ENCODE measurements at places on chromosomes 4 and X.

- DNase-seq, result no peak
These were observed 145.4 kb downstream of the FNIP2 start for GRCh38 chr4:158914218-158914617.

- DNase-seq, result no peak
These were observed 136.5 kb downstream of the RNF150 start for GRCh38 chr4:140996766-140997165.

- DNase-seq, result no peak
These were observed 51.4 kb upstream of the IL13RA1 start for GRCh38 chrX:118675966-118676349.

DNA sequence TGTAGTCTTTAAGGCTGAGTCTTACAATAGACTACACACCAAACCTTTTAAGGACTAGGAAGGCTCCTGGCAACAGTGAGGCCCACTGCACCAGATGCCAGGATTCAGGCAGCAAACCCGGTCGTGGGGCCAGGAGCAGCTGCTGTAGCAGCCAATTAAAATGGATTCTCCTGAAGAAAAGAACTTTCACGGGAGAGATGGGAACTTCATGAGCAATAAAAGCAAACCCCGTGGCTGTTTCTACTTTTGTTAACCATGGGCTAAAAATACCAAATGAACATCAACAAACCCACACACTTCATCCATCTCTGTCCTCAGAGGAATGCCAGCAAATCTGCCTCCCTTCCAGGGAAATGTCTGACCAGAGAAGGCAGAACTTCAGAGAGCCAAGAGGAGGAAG lies 101.4 kb downstream of the BTC start:
- DNase-seq, result no peak

DNA sequence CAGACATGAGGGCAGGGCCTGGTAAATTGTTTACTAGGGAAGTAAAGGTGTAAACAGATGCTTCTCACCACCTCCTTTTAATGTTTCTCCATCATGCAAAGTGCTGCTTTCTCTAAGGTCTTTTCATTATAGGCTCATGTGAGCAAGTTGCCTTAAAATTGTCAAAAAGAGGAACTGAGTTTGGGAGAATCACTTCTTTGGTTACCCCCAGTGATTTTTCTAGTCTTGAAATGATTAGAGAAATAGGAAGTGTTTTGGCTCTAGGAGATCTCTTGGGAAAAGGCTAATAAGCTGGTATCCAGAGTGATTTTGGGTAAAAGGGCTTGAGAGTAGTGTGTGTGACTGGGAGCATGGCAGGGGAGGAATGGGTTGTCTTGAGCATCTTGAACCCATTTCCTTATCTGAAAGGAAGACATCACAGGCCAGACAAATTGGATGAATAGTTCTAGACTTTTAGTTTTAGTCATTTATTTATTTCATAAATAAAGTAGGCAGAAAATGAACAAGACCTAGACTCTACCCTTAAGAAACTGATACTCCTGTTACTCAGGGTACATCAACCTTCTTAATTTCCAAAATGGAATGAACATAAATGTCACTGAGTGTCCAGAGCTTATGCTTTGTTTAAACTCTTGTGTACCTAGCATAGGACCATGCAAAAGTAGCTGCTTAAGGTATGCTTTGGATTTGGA lies 14.2 kb downstream of the GRPR start:
- DNase-seq, result no peak

DNA sequence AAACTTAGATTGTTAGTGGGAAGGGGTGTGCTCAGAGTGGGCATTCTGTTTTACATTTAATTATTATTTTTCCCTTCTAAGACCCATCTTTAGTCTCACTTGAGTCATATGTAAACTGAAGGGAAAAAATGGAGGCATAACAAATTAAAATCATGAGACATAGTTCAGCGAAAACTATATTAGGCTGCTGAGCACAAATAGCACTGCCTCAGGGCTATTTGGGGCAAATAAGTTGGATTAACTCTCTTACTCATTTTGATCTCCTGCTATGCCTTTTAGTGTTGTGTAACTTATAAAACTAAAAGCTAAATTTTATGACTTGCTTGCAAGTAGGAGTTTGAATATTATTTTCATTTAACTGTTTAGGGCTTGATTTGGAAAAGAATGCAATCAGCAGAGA lies 1329.2 kb upstream of the PCDH7 start:
- no peak for DNase-seq

DNA sequence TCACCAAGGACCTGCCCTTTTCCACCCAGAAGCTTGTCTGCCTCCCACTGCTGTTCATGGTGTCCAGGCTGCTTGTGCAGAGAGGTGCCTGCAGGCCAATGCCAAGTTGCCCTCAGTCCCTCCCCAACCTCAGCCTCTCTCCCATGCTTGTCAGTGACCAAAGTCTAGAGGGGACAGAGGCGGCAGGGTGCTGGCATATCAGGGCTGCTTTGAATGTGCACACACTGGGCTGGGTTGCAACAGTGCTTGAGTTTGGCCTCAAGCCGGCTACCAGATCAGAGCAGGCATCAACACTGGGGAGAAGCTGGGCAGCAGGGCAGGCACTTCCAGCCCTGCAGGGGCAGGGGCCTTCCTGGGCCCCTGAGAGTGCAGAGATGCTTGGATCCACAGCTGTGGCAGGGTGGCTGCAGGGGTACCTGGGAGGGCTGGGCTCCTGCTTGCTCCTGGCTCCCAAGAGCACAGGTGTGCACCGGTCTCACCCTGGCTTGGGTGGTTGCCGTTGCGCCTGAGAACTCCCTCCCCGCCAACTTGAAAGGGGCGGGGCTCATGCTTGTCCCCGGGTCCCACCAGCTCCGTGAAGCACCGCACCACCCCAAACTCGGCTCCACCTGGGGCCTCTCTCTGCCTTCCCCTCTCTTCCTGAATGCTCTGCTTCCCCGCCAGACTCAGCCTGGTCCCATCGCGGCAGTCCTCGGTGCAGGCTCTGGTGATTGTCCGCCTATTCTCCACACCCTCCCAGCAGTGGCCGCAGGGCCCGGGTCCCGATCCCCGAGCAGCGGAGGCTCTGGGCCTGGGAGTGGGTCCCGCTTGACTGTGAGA lies 1681.9 kb upstream of the ADGRL3 start:
- no peak for DNase-seq

DNA sequence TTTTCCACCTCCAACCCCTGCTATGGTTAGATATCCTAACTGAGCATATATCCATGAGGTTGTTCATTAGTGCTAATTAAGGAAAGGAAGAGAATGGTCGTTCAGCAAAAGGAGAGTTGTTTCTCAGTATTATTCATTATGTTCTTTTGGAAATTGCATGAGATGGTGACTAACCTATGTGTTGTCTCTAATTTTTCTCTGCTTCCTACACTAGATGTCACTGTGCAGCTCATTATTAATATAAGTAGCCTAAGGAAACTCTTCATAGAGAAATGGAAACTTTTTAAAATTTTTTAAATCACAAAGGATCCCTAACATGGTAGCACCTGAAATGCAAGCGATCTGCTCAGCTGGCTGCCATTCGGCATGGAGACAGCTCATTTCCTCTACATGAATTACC lies 67.7 kb upstream of the FAM9A start:
- no peak for DNase-seq

- no peak for DNase-seq
These were observed 1.2 kb downstream of the GUCY1A1 start for GRCh38 chr4:155667568-155668511.

GRCh38 chr4:74092957-74093356 lies 6.0 kb downstream of the CXCL2 start:
- DNase-seq, result no peak

GRCh38 chr4:109554971-109555370 lies 5.1 kb upstream of the MCUB start:
- DNase-seq, result no peak

DNA sequence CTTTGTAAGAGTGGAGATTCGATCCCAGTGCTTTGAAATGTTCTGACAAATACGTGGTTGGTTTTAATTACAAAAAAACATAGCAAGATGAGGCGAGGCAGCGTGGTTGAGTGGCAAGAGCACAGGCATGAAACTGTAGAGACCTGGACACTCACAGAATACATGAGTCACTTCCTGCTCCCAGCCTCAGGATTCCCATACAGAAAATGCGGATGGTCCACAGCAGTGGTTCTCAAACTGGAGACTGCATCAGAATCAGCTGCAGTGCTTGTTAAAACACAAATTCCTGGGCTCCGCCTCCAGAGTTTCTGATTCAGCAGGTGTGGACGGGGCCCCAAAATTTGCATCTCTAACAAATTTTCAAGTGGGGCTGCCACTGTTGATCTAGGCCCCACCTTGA lies 10.1 kb downstream of the OTOP1 start:
- no peak for DNase-seq

GRCh38 chr4:10184501-10184938 lies 67.9 kb upstream of the WDR1 start:
- DNase-seq, result no peak

DNA sequence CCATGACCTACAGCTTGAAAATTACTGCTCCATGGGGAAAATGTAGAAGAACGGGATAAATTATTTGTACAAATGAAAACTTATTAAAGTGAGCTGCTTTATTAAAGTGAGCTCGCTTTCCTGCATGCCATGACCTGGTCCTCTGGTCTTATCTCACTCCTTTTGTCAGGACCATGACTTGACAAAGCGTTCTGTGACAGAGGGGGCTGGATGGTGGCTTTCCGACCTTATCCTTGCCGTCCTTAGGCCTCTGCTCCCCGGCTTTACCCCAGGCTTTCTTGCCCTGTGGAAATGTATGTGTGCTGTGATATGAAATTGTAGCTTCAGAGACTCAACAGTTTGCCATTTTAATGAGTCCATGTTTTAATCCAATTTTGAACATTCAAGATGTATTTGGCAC lies 44.0 kb upstream of the FBXW7 start:
- DNase-seq, result no peak

DNA sequence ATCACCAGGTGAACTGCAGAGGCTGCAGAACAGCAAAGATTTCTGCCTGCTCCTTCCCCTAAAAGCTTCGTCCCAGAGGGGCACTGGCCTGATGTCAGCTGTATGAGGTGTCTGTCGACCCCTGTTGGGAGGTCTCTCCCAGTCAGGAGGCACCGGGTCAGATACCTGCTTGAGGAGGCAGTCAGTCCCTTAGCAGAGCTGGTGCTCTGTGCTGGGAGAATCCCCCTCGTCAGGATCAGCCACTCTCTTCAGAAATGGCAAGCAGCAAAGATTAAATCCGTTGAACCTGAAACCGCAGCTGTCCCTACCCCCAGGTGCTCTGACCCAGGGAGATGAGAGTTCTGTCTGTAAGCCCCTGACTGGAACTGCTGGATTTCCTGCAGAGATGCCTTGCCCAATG lies 1166.3 kb upstream of the ADGRL3 start:
- no peak for DNase-seq

DNA sequence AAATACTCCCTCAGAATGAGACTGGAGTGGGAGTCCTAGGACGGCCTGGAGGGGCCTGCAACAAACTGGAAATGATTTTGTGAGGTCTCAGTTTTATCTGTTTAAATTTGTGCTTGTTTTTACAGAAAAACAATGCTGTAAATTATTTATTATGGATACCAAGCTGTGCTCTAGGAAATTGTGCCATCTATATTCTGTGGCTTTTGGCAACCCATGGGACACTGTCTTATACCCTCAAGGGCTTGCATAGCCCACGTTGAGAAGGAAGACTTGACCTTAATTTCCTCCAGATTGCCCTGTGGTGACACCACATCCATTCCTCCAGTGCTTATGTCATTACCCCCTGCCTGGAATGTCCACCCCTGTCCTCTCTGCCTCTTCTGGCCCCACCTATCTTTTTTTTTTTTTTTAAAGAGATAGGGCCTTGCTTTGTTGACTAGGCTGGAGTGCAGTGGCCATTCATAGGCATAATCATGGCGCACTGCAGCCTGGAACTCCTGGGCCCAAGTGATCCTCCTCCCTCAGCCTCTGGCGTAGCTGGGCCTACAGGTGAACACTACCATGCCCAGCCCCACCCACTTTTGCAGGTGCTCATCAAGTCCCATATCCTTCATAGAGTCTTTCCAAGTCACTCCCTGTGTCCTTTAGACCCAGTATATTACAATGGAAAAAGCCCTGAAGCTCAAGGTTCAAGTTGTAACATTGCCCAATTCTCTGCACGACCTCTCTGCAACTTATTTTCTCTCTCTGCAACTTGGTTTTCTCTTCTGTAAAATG lies 77.4 kb downstream of the HPRT1 start:
- DNase-seq, result no peak

- DNase-seq, result no peak
These were observed 12.4 kb upstream of the LONRF3 start for GRCh38 chrX:118961866-118962560.

DNA sequence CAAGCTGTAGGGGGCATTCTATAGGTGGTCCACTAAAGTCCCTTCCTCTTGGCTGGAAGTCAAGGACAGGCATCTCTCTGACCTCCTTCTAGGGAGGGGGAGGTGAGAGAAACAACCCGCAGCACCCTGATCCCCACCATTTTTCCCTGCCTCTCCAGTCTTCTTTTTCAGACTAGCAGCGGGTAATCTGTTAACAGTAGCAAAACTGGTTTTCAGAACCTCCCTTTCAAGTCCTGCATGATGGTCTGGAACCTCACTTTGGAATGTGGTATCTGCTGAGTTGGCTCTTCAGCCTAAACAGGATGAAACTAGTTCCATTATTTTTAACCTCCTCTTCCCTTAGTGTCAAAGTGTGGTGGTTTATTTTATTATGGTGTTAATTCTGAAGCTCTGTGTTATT lies 196.0 kb downstream of the NWD2 start:
- DNase-seq, result no peak

DNA sequence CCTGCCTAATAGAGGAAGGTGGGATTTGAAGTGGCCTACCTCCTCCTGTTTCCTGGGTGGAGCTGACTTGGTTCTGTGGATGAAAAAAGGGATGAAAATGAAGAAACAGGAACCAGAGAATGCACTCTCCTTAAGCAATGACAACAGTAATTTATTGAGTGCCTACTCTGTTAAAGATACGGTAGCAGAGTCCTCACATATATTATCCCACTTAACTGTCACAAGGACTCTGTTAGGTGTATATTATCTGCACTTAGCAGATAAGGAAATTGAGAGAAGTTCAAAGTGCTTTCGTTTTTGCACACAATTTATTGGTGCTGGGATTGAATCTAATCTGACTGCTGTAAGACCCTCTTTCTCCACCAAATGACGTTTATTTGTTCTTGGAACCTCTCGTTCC lies 301.2 kb downstream of the PACRGL start:
- DNase-seq, result no peak
